B cell (primary cell): ENCODE measurements at places on chromosomes 5 and 9. TPM values are rescaled to one million over a fixed set of nuclear protein-coding genes. Genes with fewer than 3 reads are reported as not detected.

PPP3R2 gene
- total RNA-seq = not detected in 2 replicates

- H3K4me1 ChIP-seq = no peaks in the 10 kb centered on the region
- H3K27me3 ChIP-seq = no peaks in the 10 kb centered on the region
- H3K27ac ChIP-seq = no peak overlapping the region
- DNase-seq = no peak
Measured at GRCh38 chr9:126791406-126792230, 13.2 kb upstream of the ZBTB43 start.

GRCh38 chr5:117456866-117457470 is 882.3 kb upstream of the SEMA6A start:
- H3K27me3 ChIP-seq = no peaks in the 10 kb centered on the region
- no peak overlapping the region for H3K27ac ChIP-seq
- no peak overlapping the region for H3K4me3 ChIP-seq
- H3K4me1 ChIP-seq = peaks cover 10% of the 10 kb centered on the region
- DNase-seq = no peak

GRCh38 chr5:125180231-125180829 is 433.9 kb upstream of the ZNF608 start:
- H3K36me3 ChIP-seq = no peaks in the 10 kb centered on the region
- no peak overlapping the region for H3K4me3 ChIP-seq
- DNase-seq = no peak
- H3K4me1 ChIP-seq = no peaks in the 10 kb centered on the region
- H3K27me3 ChIP-seq = no peaks in the 10 kb centered on the region

GRCh38 chr5:81950996-81951395 is 20.8 kb upstream of the ATG10 start:
- no peak overlapping the region for H3K27ac ChIP-seq
- H3K27me3 ChIP-seq = no peaks in the 10 kb centered on the region
- H3K4me1 ChIP-seq = no peaks in the 10 kb centered on the region
- no peak for DNase-seq

DNA sequence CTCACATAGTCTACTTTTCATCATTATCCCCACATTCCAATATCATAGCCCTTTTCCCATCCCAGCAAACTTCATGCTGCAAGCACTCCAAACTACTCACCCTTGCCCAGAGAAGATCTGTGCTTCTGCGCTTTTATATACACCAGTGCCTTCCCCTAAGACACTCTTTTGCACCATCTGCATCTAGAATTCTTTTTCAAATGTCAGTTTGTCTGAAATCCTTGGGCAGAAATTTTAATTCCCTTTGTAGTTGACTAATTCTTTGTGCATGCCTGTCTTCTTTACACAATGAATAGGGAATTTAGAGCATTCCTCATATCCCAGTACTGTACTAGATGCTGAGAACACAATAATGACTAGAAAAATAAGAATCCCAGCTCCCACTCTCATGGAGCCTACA is 298.9 kb downstream of the KCNN2 start:
- H3K4me1 ChIP-seq = no peaks in the 10 kb centered on the region
- H3K27me3 ChIP-seq = no peaks in the 10 kb centered on the region
- no peaks in the 10 kb centered on the region for H3K36me3 ChIP-seq
- no peak for DNase-seq
- no peak overlapping the region for H3K4me3 ChIP-seq
- no peak overlapping the region for H3K27ac ChIP-seq
